Activated naive CD8-positive, alpha-beta T cell treated with anti-CD3 and anti-CD28 coated beads for 36 hours (primary cell): ENCODE measurements at places on chromosomes 4 and X. TPM values are rescaled to one million over a fixed set of nuclear protein-coding genes. Genes with fewer than 3 reads are reported as not detected.

Gene XAGE2
- total RNA-seq: not detected

Gene FANCB
- 13.6 TPM for total RNA-seq

Gene PARM1
- not detected for total RNA-seq

Gene FAAH2
- 1.9 TPM for total RNA-seq

Gene FGF16
- total RNA-seq: 0.22 TPM

Gene PGAM4
- 0.92 TPM for total RNA-seq

Gene USP26
- total RNA-seq: not detected

Gene GAGE2A
- total RNA-seq: not detected

Gene RAPGEF2
- 19.2 TPM for total RNA-seq

Gene PALLD
- total RNA-seq: 0.41 TPM

Gene LAGE3
- 72.4 TPM for total RNA-seq

- no peak for DNase-seq
These were observed 70.7 kb downstream of the DCAF12L1 start for GRCh38 chrX:126481916-126482315.

DNA sequence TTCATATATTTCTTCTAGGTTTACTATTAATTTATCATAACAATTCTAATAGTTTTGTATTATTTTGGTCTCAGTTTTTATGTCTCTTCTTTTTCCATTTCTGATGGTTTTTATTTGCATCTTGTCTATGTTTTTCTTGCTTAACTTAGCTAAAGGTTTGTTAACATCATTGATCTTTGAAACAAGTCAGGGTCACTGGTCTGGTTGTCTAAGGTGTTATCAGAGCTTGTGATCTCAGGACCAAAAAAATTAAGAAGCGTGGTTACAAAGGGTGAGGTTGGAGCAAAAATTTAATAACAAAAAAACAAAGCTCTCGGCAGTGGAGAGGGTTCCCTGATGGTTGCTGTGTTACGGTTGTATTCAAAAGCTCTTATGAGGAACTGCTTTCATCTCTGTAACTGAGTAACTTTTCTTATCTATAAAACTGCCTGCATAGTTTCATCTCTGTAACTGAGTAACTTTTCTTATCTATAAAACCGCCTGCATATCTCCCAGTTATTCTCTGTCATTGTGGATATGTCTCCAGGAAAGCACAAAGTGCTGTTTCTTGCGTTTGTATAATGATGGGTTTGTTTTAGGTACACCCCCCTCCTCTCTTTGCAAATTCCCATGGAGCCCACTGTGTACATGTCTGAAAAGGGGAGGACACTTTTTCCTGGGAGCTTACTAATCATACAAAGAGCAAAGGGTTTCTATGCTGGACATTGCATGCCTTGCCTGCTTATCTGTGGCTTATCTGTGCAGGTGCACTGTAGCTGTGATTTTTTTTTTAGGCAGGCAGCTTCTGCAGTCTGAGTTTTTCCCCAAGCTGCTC is 62.4 kb upstream of the UGT2B15 start:
- no peak for DNase-seq

DNA sequence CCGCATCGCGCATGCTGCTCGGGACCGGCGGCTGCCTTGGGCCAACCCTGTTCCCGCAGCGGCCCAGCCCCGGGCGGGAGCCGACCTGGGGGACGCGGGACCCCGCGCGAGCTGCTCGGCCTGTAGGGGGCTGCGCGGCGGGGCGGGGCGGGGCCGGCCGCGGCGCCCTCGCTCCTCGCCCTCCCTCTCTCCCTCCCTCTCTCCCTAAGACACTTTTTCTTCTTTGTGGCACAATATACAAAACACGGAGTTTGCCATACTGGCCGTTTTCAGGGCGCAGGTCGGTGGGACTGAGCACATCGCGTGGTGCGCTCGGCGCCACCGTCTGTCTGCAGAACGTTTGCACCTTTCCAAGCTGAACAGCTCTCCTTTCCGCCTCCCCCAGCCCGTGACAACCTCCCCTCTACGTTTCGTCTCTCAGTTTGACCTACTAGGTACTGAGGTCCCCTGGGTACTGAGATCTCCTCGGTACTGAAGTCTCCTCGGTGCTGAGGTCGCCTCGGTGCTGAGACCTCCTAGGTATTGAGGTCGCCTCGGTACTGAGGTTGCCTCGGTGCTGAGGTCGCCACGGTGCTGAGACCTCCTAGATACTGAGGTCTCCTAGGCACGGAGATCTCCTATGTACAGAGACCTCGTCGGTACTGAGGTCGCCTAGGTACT is 261.1 kb upstream of the PLCXD1 start:
- DNase-seq: no peak

- no peak for DNase-seq
These were observed 79.1 kb upstream of the LCORL start for GRCh38 chr4:18100657-18101056.

- DNase-seq: no peak
These were observed 66.9 kb downstream of the STOX2 start for GRCh38 chr4:183971929-183972490.

DNA sequence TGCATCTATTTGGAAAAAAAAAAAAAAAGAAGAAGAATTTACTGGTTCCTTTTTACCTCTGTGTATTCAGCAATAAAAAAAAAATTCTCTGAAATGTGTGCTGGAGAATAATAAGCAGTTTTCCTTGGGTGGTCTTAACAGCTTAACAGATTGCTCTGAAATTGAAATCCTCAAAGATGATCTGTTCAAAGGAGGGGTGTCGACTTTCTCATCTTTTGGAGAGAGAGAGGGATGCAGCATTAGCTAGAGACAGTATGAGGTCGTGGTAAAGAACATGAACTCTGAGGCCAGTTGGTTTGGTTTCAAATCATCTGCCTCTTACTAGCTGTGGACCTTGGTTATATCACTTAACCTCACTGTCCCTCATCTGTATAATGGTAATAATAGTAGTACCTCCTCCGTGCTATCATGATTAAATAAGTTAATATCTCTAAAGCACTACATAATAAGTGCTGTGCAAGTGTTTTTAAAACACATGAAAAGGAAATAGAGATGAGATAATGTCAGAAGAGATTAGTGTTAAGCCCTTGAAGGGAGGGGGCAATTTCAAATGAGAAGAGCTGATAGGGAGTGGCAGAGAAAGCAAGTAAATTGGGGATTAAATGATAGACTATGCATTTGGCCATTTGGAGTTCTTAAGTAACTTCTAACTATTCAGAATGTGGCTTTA is 109.9 kb upstream of the LIMCH1 start:
- no peak for DNase-seq

- peak; percentile 75 for DNase-seq
These were observed 40.0 kb upstream of the IRF2 start for GRCh38 chr4:184514121-184514988.

GRCh38 chr4:157014621-157015591 is 43.3 kb upstream of the PDGFC start:
- no peak for DNase-seq

DNA sequence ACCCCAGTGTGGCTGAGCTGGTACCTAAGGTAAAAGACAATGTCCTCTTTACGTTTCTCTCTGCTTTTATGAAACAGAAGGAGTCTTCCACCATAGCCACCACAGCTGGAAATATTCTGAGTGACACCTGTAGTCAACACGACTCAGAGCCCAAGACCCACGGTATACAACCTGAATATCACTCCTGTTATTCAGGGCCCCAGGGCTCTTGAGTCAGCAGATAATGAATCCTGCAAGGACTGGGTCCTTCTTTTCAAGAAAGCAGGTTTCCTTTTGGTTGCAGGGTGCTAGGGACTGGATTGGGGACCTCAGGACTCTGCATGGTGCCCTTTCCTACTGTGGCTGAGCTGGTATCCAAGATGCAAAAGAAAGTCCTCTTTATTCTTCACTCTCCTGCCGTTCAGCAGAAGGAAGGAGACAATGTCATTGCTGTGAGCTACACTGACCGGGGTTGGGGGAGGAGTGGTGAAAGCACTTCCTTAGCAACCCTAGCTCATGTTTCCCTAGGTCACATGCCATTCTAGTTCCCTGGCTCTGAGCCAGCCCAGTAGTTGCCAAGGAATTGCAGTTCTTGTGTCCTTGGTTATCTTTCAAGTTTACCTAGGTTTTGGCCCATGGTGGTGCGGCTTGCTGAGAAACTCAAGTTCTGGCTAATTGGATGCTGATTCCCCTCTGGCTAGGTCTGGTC is 23.7 kb upstream of the UNC5C start:
- no peak for DNase-seq

- no peak for DNase-seq
These were observed 202.0 kb downstream of the HS6ST2 start for GRCh38 chrX:132756439-132756838.

DNA sequence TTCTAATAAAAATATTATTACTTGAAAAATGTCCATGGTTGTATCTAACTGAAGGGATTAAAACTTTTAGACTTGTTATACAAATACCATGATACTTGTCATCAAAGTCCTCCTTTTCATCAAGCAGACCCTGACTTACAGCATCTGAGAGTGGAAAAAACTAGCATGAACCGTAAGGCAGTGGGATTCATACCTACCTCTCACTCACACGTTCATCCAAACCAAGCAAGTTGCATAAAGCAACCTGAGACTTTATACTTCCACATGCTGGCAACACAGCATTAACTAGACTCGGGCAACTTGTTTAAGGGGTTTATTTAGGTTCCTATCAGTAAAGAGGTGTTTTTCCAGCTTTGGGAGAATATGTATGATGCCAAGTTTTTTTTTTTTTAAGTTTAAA is 22.6 kb upstream of the TLR7 start:
- DNase-seq: no peak

- no peak for DNase-seq
These were observed 6.8 kb upstream of the CISD2 start for GRCh38 chr4:102862016-102862415.

- no peak for DNase-seq
These were observed 107.5 kb downstream of the VSIG4 start for GRCh38 chrX:65932173-65933084.

DNA sequence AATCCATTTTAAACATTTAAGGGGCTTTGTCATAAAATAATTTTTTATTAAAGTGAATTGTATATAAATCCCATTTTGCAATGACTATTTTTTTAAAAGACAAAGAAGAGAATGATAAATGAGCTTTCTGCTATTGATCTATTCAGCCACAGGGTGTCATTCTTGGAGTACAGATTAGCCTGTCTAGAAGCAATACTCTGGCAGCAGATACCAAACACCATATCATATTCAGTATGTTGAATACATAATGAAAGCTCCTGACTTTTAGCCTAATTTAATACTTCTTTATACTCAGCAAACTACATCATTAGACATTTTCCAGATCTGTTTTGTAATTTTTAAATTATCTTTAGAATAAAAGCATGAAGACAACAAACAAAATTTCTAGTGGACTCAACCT is 496.3 kb downstream of the PDGFC start:
- no peak for DNase-seq

DNA sequence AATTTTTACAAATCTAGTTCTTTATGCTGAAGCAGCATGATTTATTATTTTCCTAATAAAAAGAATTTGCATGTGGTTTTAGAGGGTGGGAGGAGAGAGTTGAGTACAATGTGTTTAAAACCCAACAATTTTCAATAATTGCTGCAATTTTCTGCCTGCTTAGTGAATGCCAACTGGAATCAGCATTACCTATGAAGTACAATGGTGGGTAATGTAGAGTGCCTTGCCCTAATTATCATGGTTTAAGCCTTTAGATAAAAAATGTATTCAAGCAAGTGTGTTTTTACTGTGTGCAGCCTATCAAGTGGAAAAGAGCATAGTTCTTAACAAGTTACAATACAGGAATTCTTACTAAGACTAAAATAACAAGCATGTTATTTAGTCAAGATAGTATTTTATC is 77.9 kb upstream of the ANKRD50 start:
- DNase-seq: no peak

GRCh38 chr4:153341575-153342090 is 2.9 kb upstream of the MND1 start:
- DNase-seq: no peak

DNA sequence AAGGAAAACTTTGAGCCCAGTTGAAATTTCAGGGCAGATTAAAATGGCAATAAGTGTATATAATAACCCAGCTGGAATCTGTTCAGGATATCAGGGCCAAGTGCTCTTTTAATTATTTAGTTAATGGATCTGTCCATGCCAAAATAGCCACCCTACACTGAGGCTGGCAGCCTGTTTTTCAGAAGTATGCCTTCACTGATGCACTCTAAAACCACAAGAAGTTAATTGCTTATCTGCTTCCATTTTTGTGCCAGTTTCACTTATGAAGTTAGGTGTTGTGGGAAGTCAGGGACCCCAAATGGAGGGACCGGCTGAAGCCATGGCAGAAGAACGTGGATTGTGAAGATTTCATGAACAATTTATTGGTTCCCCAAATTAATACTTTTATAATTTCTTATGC is 960.3 kb downstream of the C4orf33 start:
- DNase-seq: no peak

DNA sequence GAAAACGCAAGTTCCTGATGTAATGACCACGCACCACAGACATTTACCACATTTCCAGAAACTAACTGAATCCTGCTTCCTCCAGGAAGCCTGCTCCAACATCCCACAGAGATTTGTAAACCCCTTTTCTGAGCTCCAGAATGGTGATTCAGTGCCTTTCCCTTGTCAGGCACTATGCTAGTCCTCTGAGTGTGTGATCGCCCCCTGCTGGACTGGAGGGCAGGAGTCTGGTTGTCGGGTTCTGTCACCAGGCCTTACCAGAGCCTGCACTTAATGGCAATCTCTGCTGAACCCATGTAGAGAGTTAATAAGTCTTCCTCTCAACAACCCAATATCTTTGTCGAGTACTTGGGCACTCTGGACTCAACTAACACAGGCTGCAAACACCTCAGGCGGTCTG is 14.5 kb upstream of the KDM5C start:
- DNase-seq: peak; percentile 50

DNA sequence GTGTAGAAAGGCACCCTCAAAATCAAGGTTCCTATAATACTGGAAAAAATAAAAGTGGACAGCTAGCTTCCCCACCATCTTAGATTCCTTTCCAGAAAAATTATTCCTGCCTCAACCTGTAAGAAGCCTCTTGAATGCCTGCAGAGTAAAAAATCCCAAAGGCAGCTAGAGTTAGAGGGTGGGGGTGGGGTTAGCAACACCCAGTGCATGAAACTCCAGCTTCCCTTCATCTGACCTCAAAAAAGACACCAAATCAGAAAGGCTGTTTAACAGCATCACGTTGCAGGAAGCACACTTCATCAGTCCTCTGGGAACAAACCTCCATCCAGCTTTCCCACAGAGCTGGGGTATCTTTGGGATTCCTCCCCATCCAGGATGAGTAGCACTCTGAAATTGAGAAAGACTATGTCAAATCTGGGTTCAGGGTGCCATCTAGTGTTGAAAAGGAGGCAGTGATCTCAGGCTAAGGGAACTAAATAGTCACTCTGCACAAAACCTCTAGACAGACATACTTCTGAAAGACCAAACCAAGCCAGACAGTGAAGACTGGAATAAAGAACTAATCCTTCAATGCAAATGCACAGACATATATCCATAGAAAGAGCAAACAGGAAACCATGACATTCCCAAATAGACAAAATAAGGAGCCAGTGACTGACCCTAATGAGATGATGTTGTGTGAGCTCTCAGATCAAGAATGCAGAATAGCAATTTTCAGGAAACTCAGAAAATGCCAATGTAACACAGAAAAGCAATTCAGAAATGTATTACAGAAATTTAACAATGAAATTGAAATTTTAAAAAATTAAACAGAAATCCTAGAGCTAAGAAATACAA is 97.9 kb downstream of the ARHGEF9 start:
- DNase-seq: no peak
